ENCODE measurements at places on chromosomes 2 and 18.
A peak's percentile ranks its signal among the peaks of the same experiment; 100 is the strongest.

DNA sequence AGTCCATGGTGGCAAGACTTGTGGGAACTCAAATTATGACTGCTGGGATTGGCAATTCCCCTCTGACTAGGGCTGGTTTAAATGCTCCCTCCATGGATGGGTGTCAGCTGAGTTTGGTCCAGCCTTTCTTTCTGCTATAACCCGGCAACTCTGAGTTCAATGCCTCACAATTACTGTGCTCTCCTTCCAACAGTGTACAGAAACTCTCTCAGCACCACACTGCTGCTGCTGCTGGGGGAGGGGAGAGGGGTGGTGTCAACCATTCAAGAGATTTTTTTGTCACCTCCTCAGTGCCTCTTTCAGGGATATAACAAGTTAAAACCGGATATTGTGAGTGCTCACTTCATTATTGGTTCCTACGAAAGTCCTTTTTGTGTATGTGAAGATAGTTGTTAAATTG, 830.3 kb upstream of the NXPH2 start:
- no peak for DNase-seq

GRCh38 chr2:146068051-146068450, 1548.1 kb upstream of the ZEB2 start:
- DNase-seq: no peak

GRCh38 chr2:232885264-232885961, 15.3 kb downstream of the SNORC start:
- DNase-seq: no peak

DNA sequence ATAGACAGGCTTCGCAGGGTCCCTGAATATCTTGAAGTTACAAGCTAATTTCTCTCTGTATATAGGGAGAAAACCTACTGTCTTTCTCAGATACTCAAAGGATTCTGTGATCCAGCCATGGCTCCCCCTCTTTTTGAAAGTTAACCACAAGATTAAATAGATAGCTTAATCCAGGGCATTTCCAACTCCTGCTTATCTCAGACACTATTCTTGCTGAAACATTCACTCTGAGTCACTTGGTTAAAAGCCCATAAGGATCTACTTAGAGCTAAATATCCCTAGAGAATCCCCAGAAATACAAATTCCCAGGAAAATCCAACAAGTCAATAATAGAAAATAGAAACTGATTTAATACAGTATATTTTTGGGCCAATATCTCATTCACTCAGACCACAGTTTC, 179.1 kb upstream of the LYPD1 start:
- peak; percentile 12 for DNase-seq

DNA sequence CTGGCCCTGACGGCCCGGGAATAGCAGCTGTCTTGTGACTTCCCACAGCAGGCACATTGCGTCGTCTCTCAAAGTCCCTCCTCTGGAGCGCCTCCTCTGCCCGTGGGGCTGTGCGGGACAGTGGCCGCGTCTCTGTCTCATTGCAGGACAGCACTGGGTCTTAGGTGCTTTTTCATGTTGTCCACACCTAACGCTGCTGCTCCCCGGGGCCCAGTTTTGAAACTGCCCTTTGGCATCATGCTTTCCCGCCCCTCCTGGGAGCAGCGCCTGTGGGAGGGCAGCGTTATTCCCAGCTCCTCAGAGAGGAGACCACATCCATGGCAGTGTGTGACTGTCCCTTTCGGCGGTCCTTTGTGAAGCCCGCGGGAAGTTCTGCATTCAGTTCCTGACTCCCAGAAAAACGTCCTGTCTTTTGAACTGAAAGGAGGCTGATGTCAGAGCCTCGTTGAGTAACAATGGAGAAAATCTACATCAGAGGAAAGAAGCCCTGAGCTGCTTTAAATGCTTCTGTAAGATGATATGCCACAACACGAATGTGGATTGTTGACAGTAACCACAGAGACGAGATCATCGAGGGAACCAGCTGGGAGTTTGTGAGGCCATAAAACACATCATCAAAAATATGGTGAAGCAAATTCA, 226.0 kb downstream of the FAM210A start:
- peak; percentile 74 for DNase-seq

DNA sequence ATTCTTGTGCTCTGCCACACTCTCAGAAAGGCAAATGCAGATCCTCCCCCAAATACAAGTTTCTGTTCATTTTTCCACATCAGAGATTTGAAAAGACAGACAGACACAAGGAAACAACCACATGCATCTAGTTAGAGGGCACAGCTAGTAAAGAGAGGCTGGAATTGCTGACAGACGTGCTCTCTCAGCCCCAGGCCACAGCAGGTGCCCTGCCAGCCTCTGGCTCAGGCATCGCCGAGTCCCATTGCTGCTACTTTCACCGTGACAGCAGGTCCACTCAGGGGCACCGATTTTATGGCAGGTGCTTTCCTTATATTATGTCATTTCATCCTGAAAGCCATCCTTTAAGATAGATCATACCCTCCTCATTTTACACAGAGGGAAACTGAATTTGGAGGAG, 507.5 kb downstream of the EIPR1 start:
- DNase-seq: no peak

DNA sequence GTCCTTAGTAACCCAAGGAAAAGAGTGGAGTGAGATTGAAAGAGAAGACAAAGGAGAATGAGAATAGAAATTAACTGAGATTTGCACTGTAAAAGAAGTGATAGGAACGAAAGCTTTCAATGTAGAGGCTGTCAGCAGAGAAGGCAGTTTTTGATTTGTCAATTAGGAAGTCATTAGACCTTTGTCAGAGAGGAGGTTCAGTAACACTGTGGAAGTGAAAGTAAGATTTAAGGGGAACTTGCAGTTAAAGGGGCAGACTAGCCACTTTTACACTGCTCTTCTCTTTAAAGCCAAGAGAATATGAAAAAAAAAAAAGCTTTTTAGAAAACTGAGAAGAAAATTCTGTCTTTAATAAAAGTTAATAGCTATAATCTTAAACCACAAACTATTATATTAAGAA, 11.5 kb upstream of the KYNU start:
- no peak for DNase-seq

All from adipocyte (in vitro differentiated cells).